ENCODE measurements at places on chromosomes 7 and 10.

DNA sequence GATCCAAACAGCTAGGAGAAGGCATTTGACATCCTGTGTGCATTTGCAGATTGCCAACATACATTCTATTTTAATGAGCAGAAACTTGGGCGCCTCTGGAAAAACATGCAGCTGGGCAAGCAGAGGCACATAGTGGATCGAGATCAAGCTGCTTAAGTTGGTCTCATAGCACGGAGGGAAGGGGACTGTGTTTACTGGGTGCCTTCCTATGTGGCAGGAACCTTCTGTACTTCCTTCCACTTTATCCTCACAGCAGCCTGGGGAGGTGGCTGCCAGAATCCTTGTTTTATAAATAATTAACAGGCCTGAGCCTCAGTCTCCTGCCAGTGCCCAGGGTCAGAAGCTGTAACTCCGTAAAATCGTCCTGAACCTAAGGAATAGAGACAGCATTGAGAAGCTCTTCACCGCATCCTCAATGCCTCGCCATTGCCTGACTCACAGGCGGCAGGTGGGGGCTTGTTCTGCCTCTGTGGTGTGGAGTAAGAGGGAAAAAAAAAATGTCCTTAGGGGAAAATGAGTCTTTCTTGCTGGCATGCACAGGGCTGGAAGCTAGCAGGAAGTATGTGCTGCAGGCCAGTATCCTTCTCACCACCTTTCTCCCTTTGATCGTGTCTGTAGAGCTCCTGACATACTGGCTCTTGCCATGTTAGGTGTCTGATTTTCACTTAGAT, 6.2 kb downstream of the VWA2 start:
- no peak for DNase-seq

DNA sequence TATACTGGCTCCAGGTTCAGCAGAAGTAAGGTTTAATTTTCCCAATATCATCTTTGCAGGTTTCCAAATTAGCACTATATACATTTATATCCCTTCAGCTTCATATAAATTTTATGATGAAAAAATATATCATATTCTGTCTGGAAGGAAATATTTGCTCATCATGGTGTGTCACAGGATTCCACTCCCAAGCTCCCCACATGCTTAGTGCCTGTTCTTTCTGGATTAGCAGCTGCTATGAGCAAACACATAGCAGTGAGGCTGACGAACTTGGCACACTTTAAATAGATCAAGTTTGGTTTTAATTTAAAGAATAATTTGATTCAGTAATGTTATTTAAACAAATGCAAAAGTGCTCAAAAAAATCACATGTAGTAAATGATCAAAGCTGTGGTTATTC, 251.9 kb downstream of the AGMO start:
- DNase-seq = no peak

DNA sequence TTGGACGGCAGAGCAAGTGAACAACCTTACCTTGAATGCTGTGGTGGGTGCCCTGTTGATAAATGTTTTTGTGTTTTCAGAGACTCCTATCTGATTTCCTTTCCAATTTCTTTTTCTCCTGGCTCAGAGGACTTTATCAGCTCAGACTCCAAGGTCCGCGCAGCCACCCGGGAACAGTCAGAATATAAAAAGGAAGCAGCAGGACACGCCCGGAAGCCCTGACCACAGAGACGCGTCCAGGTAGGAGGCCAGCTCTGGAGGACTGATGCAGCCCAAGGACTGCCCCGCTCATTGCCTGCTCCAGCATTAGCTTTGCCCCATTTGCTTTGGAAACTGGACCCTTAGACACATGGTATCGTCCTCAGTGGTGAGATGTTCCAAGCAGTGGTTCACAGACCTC, 61.3 kb downstream of the TACC2 start:
- no peak for DNase-seq

GRCh38 chr7:89023206-89023605, 227.7 kb upstream of the TEX47 start:
- DNase-seq = no peak

GRCh38 chr10:30355601-30356000, 6.5 kb upstream of the MTPAP start:
- no peak for DNase-seq

DNA sequence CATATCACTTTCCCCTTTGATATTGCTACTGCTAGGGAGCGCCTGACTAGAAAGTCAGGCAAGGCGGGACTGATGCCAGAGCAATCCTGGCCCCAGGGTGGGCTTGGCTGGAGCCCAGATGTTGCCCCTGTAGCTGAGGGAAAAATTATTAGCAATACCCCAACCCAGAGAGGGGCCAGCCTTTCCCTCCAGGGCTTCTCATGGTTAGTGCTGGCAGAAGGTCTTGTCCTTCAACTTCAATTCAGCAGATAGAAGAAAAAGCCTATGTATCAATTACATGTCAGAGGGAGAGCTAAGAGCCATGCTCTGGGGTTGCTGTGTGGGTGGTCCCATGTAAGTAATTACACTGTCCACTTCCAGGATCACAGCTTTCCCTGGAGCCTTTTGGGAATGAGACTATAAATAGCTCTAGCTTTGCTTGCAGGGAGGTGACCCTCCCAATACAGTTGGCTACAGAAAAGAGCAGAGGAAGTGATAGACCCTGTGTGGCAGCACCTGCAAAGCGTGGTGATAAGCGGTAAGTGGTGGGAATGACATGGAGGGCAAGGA, 579.1 kb downstream of the CCSER2 start:
- DNase-seq = no peak

GRCh38 chr10:49595713-49596492, 14.2 kb upstream of the SLC18A3 start:
- no peak for DNase-seq

DNA sequence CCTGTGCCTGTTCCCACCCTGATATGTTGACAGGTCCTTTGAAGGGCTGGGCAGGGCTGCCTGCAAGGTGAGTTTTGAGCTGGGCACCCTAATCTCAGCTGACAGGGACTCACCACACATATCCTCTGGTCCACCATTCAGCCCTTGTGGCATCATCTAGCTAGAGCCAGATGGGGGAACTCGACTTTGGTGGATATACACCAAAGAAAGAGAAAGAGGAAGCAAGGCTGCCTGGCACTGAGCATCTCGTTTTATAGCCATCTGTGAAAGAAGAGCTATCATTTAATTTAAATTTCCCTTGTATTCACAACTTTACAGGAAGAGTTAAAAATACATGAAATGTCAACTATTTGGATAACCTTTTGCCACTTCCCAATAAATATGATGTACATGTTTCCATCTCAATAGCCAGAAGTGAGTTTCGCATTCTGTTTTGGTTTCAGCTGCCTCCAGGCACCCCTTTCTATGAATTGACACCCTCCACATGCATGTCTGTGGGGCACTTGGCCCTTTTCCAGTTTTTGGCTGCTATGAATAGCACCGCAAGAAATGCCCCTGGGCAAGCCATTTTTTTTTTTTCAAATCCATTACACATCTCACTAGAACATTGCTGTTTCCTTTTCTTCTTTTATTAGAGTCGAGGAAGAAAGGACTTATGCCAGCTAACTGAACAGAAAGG, 22.9 kb upstream of the GRB10 start:
- no peak for DNase-seq

DNA sequence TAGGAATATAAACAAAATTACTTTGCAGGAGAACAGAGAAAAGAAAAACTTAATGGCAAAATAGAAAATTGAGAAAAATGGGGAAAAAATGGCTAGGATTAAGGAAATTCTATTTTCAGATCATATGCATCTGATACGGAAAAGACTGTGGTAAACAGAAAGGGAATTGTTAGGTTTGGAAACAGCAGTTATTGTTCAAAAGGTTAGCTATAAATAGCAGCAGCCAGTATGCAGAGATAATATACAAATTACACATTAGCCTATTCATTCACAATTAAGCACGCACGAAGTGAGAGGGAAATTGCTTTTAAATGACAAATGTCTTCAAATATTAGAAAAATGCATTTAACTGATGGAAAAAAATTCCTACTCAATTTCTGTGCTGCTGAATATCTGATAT, 224.1 kb upstream of the FAM3C start:
- DNase-seq = no peak

DNA sequence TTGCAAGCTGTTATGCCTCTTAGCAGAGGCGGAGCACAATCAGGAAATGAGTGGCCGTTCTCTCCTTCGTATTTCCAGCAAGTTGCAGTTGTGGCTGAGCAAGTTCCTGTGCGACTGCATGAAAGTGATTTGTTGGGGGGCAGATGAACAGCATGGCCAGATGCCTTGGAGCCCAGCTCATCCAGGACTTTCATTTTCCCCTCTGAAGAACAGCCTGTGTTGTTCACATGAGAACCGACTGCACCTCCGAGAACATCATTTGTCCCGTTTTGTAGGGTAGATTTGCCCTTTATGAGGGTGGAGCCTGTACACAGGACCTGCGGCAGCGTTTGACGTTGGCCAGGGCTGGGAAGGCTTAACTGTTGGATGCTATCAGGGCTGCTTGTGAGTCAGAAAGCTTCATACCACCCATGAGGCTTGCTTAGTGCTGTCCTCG, 4.4 kb downstream of the BAG3 start:
- no peak for DNase-seq

DNA sequence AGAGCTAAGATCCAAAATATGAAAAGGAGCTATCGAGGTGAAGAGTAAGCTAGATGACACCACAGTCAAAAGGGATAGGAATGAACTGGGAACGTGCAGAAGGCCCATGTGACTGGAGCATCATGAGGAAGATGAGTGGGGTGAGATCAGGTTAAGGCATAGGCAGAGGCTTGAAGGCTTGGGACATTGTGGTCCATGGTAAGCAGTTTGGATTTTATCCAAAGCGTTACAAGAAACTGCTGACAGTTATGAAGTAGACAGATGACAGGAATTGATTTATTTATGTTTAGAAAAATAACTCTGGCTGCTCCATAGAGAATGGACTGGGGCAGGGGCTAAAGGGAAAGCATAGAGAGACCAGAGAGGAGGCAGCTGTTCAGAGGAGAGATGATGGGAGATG, 18.1 kb upstream of the PANK1 start:
- DNase-seq = no peak

GRCh38 chr10:80771902-80772555, 234.3 kb downstream of the SH2D4B start:
- DNase-seq = no peak

GRCh38 chr7:84865560-84865959, 321.3 kb downstream of the SEMA3D start:
- no peak for DNase-seq

- no peak for DNase-seq
These were observed 131.7 kb upstream of the HDAC9 start for GRCh38 chr7:18363751-18364380.

DNA sequence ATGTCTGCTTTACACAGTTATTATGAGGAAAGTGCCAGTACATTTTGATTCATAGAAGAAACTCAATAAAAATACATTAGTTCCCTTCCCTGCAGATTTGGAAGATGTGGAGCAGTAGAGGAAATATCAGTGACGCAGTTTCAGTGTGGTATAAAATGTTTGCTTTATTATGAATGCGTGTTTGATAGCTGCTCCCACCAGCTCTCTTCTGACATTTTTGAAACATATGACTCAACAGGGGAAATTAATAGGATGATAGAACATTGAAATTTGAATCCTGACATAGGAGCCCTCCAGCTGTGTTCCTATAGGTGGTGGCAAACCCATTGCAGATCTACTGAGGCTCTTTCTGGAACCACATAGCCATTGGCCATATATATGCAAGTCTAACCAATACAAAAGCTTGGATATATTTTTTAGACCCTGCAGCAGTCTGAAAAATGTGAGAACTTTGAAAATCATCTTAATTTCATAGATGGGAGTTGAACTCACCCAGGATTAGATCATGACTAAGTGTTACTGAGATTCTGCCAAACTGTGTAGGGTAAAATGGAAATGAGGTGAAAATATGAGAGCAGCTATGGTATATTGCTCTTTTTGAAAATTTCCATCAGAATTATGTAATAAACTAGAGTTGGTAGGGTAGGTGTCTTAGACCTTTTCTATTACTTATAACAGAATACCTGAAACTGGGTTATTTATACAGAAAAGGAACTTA, 47.8 kb downstream of the BZW2 start:
- no peak for DNase-seq

DNA sequence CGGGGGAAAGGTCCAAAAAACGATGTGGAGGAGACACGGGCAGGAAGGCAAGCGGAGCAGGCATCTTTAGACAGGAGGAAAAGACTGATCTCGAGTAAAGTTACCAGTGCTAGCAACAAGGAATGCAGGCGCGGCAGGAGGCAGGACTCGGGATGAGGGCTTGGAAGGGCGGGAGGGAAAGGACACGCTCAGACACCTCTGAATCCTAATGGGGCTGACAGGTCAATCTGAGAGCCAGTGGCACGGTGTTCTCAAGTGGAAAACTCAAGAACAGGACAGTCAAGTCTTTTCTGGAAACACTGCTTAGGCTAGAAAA, 155.3 kb upstream of the COBL start:
- DNase-seq = no peak

- no peak for DNase-seq
These were observed 4.9 kb upstream of the FAM53B start for GRCh38 chr10:124748953-124749645.

- DNase-seq = peak; percentile 57
These were observed 645 bp downstream of the SLC26A4 start for GRCh38 chr7:107661081-107661864.

DNA sequence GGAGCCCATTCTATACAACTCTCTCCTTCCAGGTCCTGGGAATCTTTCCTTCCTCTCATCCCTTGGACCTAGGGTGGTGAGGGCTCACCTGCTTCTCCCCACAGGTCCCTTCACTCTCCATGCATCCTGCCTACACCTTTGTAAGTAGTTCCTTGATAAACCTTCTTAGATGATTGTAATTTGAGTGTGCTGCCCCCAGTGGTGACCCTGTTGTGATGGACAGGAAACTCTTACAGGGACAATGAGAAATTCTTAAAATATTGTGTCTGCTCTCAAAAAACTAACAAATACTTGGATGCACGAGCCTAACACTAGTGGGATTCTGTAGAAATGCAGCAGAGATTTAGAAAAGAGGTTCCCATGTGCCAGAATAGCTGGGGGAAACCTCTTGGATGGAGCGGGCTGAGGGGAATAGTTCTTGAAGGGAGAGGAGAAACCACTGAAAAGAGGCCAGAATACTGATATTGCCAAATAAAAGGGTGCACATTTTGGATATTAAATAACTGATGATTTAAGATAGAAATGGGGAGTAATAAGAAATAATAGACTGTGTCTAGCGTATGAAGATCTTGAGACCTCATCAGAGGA, 6.7 kb upstream of the PAXIP1 start:
- peak; percentile 47 for DNase-seq

- DNase-seq = no peak
These were observed 26.4 kb upstream of the MSS51 start for GRCh38 chr10:73459683-73460314.

GRCh38 chr10:34641147-34641912, 173.8 kb downstream of the PARD3 start:
- no peak for DNase-seq

DNA sequence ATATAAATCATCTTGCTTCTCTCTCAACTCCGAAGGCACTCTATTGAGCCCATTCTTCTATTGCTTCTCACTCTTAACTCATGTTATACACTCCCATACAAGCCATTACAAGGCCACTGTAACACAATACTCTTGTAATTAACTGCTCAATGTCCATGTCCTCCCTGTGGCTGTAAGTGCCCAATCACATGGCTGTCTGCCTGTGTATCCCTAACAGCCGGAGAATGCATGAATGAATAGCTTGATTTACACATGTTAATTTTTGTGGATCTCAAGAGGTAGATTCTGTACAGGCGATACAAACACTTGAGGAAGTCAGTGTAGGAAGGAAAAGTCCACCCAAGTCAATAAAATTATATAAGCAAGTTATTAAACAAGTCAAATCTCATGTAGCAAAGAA, 215.6 kb downstream of the DOCK4 start:
- DNase-seq = no peak

GRCh38 chr7:40419806-40420205, 285.0 kb downstream of the SUGCT start:
- DNase-seq = peak; percentile 2

Measured in GM12865 (cell line).